ENCODE measurements at places on chromosomes 7 and 10. TPM values are rescaled to one million over a fixed set of nuclear protein-coding genes. Genes with fewer than 3 reads are reported as not detected.

Gene RADIL
- 60.6 TPM for polyA plus RNA-seq

Gene MKRN1
- polyA plus RNA-seq: 156 TPM

Gene URGCP
- polyA plus RNA-seq: 42.7 TPM

Gene TET1
- polyA plus RNA-seq: 14.4 TPM

Gene OPN1SW
- polyA plus RNA-seq: 0.74 TPM

Gene ARMS2
- not detected for polyA plus RNA-seq

Gene CD36
- polyA plus RNA-seq: 2.4 TPM

Gene SGPL1
- 42.9 TPM for polyA plus RNA-seq

Gene HMX3
- not detected for polyA plus RNA-seq

Gene HOXA1
- 0.07 TPM for polyA plus RNA-seq

Gene NACAD
- 1.4 TPM for polyA plus RNA-seq

Gene SFTPD
- not detected for polyA plus RNA-seq

Gene SPDYE2B
- polyA plus RNA-seq: 0.72 TPM

Gene SPDYE9
- polyA plus RNA-seq: 1.1 TPM

Gene ELFN1
- 13.4 TPM for polyA plus RNA-seq
